ENCODE measurements at places on chromosomes 7 and 10.
A peak's percentile ranks its signal among the peaks of the same experiment; 100 is the strongest.

DNA sequence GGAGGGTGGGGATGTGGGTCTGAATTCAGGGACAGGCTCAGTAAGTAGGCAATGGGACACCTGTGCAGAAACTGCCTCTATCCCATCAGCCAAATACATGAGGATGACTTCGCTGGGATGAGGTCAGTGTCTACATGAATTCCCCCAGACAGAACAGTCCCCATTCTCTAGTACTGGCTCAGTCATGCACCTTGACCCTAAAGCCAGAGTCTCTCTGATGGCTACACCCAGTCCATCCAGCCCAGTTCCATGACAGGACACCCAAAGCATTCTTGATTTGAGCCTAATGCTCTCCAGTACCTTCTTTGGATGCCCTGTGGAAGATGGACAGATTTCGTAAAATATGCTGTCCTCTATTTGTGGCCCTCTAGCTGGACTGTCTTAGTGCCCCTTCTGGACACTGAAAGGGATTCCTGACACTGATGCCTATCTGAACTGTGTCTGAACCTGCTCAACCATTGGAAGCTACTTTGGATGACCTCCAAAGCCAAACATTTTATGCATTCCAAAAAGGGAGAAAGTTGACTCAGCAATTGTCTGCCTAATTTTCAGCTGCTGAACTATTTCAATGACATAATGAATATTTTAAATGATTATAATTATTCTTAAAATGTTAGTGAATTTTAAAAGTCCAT lies 14.6 kb downstream of the SFRP4 start:
- no peak for DNase-seq

- no peak for DNase-seq
Observed at GRCh38 chr10:111974325-111974724, 209.2 kb downstream of the GPAM start.

- no peak for DNase-seq
Observed at GRCh38 chr10:112584276-112584675, 137.3 kb downstream of the VTI1A start.

DNA sequence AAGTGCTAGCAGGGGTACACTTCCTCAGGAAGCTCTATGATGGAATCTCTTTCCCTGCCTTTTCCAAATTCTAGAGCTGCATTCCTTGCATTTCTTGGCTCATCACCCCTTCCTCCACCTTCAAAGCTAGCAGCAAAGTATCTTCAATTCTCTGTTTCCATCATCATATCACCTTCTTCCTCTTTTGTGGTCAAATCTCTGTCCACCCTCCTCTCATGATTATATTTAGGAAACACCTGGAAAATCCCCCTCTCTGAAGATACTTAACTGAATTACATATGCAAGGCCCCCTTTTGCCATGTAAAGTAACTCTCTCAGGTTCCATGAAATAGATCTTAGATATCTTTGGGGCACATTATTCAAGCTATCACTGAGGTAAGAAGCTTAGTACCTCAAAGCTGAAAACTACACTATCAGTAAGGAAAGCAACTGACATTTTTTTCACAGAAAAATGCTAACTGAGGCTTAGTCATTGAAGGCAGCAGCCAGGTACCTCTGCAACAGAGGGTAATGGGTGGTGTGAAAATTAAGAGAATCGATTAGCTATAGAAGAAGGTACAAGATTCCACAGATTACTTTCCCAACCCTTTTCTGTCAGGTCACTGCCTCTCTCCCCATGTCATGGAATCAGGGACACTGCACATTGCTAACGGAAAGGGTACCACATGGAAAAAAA lies 197.3 kb downstream of the MACC1 start:
- DNase-seq: no peak

DNA sequence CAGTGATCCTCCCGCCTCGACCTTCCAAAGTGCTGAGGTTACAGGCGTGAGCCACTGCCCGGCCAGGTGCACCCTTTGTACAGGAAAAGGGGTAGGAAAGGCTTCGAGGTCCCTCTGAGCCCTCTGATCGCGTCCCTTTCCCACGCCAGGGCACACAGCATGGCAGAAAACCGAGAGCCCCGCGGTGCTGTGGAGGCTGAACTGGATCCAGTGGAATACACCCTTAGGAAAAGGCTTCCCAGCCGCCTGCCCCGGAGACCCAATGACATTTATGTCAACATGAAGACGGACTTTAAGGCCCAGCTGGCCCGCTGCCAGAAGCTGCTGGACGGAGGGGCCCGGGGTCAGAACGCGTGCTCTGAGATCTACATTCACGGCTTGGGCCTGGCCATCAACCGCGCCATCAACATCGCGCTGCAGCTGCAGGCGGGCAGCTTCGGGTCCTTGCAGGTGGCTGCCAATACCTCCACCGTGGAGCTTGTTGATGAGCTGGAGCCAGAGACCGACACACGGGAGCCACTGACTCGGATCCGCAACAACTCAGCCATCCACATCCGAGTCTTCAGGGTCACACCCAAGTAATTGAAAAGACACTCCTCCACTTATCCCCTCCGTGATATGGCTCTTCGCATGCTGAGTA lies 871 bp downstream of the POP7 start:
- DNase-seq: no peak

- DNase-seq: no peak
Observed at GRCh38 chr10:63919575-63920279, 398.5 kb downstream of the REEP3 start.

DNA sequence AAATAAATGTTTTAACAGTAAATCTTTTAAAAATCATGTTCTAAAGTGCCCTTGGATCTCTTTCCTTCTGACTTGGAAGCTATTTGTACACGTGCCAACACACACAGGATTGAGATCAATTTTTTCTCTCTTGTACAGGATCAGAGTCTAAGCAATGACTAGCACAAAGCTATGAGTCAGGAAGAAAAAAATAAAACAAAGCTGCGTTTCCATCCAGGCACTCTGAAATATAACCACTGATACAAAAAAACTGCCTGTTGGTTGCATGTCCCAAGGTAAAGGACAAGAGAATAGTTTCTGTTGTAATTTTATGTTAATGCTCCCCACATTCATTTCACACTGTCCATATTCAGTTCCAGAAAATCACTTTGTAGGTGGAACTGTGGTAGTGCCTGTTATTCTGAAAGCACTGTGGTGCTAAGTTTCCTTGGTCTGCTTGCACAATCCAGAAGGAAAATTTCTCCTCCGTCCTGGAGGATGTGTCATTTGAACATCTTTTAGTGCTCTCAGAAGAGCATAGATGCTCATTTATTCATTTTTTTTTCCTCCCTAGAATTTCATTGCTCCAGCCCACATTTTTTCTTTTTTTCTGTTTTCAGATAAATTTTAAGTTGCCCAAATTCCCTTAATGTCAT lies 113.4 kb downstream of the PLXDC2 start:
- DNase-seq: no peak

GRCh38 chr10:126638542-126638941 lies 32.0 kb downstream of the C10orf90 start:
- no peak for DNase-seq

DNA sequence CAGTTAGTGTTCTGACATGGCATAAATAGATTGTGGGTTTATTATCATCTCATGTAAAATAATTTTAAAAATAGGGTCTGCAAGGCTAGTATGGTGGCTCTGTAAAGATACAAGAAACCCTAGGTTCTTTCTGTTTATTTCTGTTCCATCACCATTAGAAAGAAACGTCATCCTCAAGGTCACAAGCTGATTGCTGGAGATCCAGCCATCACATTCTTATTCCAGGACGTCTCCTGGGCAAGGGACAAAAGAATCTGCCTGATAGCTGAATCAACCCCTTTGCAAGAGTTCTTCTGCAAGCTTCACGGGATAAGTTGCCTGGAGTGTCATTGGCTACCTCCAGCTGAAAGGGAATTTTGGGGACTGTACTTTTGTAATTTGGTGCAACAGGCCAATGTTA lies 184.4 kb downstream of the CAMK1D start:
- no peak for DNase-seq

- DNase-seq: peak; percentile 63
Observed at GRCh38 chr10:30671026-30671616, 41.6 kb upstream of the LYZL2 start.

- DNase-seq: peak; percentile 33
Observed at GRCh38 chr7:5691606-5692005, 89.9 kb downstream of the RNF216 start.

DNA sequence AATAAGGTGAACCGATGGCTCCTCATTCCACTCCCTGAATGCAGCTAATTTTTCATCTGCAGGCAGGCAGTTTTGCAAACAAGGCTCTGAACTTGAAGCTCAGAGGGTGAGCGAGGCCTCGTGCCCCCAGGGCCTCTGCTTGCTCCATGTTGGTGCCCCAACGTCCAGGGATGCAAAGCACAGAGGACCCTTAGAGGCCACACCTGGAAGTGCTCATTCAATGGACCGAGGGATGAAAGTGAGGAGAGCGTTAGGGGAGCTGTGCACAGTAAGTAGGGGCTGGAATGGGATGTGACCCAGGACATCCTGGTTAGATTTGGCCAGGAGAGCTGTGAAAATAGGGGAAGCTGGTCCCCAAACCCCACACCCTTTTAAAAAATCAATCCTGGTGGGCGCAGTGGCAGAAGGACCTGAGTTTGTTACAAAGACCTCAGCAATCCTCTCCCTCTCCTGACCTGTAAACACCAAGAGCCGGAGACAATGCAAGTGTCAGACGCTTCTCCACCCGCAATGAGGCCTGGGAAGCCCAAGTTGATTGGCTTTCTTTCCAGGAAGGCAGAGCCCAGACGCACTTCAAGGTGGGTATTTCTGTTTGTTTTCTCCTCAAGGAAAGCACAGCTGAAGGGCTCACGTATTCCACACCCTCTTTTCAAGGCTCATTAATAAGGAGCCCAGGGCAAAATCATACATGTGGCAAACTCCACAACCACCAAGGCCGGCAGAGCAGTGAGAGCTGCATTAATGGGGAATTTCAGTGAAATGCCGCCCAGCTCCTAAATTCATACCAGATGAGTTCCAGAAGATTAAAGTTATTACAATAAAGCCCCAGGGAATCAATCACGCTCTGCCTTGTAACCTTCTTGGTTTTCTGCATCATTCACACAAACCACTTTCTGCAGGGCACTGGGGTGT lies 14.1 kb upstream of the CXCL12 start:
- no peak for DNase-seq

DNA sequence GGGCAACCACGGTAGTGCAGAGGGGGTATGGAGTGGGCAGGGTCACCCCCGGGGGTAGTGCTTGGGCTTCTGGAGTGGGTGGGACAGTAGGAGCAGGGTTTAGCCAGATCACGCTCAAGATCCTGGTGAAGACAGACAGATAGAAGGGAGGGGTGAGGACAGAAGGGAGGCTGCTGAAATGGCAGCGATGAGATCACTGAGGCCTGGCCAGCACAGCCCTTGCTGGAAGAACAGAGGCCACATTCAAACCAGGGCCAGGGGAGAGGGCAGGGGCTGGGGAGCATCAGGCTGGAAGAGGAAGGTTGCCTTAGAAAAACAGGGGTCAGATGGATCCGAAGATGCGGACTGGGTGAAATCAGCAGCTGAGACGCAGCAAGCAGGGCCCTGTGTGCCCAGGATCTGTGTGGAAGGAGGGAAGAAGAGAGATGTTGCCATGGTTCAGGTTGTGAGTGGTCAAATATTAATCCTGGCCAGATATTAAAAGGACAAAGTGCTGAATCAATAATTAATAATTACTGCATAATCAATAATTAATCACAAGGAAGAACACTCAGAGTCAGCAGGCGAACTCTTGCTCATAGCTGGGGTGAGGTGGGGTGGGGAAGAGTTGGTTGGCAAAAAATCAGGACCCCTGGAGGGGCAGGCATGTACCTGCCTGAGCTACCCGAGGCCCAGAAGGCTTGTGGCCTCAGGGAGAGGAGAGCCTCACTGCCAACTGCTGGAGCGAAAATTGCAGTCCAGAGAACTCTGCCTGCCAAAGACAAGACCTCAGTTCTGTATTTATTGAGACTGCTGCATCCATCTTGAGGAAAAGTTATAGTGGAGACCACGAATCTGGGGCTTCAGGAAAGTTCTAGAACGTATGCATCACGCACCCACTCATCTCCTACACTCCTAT lies 105.7 kb downstream of the GRB10 start:
- no peak for DNase-seq

- no peak for DNase-seq
Observed at GRCh38 chr10:17710181-17710580, 41.8 kb upstream of the TMEM236 start.

- no peak for DNase-seq
Observed at GRCh38 chr10:47036771-47037170, 125.5 kb downstream of the PTPN20 start.

DNA sequence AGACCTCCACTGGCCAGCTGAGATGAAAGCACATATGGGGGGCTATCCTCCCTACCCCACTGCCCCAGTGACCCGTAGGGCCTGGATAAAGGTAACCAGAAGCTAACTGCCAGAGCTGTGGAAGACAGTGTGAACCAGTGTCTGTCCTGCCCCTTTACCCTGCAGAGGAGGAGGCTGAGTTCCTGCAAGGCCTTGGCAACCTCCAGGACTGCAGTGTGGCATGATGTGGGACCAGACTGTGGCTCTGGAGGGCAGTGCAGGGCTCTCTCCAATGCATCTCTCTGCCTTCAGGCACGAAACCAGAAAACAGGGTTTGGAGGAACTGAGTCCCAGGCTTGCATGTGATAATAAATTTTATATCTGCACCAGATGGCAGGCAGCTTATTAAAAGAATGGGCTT lies 93.1 kb downstream of the EPC1 start:
- no peak for DNase-seq

GRCh38 chr7:28172958-28173357 lies 7.6 kb downstream of the JAZF1 start:
- no peak for DNase-seq

DNA sequence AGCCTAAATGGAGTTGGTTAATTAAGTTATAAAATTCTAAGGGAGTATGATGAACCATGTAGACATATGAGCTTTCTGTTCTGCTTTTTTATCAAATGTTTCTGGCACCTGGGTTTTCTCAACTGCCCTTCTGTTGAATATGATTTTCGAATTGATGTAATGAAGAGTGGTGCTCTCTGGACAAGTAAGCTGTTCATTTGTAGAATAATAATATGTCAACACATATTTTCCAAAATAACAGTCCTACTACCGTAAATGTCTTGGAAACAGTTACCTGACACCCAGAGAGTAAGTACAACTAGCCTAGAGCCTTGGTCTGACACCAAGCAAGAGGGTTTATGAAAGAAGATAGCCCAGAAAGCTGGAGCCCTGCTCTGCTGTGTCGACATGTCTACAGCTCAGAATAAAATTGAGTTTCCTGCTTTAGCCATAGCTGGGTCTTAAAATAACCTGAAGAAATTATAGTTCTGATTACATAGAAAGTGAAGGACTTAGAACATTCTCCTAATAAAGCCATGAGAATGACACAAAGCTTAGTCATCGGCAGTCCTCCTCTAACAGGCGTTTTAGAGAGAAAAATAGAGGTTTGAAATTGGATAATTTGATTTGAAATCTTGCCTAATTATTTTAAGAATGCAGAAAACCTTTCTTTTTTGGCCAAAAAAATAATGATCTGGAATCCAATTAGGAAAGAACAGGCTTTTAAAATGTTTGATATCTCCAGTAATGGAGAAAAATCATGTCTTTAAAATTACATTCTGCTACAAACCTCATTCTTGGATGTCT lies 25.1 kb downstream of the HDAC9 start:
- DNase-seq: peak; percentile 92

- no peak for DNase-seq
Observed at GRCh38 chr7:14931511-14932215, 29.1 kb upstream of the DGKB start.
